ENCODE measurements at places on chromosomes 11 and 22.

DNA sequence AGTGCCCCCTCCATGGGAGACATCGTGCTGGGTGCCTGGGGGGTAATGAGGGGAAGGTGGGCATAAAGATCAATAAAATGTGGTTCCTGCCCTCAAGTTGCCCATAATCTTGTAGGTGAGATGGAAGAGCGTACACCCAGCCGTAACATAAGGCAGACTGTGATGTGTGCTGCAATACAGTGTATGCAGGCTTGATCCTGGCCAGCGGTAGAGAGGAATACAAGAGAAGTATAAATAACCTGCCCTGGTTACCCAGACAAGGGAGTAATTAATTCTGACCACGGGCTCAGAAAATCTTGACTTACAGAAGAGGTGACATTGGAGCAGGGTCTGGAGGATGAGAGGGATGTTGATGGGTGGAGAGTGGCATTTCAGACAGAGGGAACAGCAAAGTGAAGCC is 43.7 kb downstream of the TECTA start:
- no peak for DNase-seq

- DNase-seq, result no peak
Observed at GRCh38 chr22:27846910-27847309, 45.4 kb upstream of the MN1 start.

- no peak for DNase-seq
Observed at GRCh38 chr22:45777046-45777851, 105.6 kb downstream of the ATXN10 start.

- DNase-seq, result no peak
Observed at GRCh38 chr11:94224078-94224477, 80.3 kb upstream of the IZUMO1R start.

DNA sequence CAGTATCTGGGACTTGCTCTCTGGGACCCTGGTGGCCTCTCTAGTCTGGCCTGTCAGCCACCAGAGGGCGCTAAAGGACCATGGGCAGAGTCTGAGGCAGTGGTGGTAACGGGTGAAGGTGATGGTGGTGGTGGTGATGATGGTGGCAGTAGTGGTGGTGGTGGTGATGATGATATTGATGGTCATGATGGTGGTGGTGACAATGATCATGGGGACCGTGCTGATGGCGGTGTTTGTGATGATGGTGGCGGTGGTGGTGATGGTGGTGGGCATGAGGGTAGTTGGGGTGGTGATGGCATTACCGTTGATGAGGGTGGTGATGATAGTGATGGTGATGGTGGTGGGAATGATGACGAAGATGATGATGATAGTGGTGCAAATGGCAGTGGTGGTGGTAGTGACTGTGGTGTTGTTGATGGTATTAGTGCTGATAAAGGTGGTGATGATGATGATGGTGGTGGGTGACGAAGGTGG is 16.0 kb downstream of the TRPM5 start:
- peak; percentile 90 for DNase-seq

- no peak for DNase-seq
Observed at GRCh38 chr11:7448201-7448600, 37.1 kb upstream of the OLFML1 start.

GRCh38 chr11:133829566-133829965 is 15.7 kb downstream of the SPATA19 start:
- DNase-seq, result no peak

All from activated CD4-positive, alpha-beta T cell treated with anti-CD3 and anti-CD28 coated beads, Interleukin-2, amount 50 U/mL, for 48 hours (primary cell).